ENCODE measurements at places on chromosomes 12 and 14.

GRCh38 chr12:14714437-14714836, 18.0 kb upstream of the GUCY2C start:
- DNase-seq, result no peak

DNA sequence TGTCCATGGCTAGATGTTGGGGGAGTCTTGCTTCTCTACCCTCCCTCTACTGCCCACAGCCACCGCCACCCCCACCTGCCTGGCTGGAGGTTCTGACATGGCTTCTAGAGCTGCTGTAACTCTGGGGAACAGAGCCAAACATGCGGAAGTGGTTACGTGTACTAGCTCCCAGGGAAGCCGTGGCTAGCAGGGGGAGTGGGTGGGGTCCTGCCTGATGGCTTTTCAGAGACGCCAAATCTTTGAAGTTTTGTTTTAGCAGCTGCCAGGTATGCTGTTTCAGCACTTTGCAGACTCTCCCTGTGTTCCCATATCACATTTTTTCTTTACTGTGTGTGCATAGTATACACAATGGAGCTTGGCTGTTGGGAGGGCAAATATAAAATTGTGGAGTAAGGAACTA, 150.3 kb downstream of the TGFB3 start:
- no peak for DNase-seq

- no peak for DNase-seq
Measured at GRCh38 chr12:122730215-122731014, at the start of gene HCAR1. TSS of gene HCAR1 (minus strand) at chr12:122730844. CDS start at chr12:122730339, 505 bp downstream.

GRCh38 chr12:87923361-87923760, 105.8 kb downstream of the C12orf50 start:
- DNase-seq, result no peak

- DNase-seq, result no peak
Measured at GRCh38 chr12:126935435-126935834, 1331.5 kb upstream of the TMEM132C start.

- DNase-seq, result no peak
Measured at GRCh38 chr12:123105211-123105826, 45.6 kb downstream of the PITPNM2 start.

- DNase-seq, result no peak
Measured at GRCh38 chr12:116141110-116141832, 136.2 kb downstream of the MED13L start.

Measured in anterior cingulate cortex (tissue), 58 donors.